ENCODE measurements at places on chromosomes 16 and 17.

GRCh38 chr17:10556301-10557005 is 7.0 kb upstream of the MYH2 start:
- DNase-seq = no peak

GRCh38 chr16:50197582-50197981 is 44.5 kb downstream of the TENT4B start:
- no peak for DNase-seq

DNA sequence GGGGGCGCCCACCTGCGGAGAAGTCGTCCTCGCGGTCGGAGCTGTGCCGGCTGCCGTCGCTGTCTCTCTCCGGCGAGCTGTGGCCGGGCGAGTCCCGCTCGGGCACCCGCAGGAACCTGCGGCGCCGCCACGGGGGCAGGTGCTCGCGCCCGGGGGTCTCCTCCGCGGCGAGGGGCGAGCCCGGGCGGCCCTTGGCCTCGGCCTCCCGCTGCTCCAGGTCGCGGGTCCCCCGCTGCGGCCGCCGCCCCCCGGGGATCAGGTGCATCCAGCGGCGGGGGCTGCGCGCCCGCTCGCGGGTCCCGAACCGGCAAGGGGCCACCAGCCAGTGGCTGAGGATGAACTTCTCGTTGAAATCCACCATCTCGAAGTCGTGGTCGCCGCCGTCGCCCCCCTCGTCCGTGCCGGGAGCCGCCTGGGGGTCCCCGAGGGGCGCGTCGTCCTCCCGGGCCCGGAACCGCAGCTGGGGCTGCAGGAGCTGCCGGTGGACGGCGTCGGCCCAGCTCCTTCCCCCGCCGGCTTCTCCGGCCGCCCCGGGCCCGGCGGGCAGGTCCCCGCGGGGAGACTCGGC is 41.4 kb upstream of the BHLHA9 start:
- no peak for DNase-seq

DNA sequence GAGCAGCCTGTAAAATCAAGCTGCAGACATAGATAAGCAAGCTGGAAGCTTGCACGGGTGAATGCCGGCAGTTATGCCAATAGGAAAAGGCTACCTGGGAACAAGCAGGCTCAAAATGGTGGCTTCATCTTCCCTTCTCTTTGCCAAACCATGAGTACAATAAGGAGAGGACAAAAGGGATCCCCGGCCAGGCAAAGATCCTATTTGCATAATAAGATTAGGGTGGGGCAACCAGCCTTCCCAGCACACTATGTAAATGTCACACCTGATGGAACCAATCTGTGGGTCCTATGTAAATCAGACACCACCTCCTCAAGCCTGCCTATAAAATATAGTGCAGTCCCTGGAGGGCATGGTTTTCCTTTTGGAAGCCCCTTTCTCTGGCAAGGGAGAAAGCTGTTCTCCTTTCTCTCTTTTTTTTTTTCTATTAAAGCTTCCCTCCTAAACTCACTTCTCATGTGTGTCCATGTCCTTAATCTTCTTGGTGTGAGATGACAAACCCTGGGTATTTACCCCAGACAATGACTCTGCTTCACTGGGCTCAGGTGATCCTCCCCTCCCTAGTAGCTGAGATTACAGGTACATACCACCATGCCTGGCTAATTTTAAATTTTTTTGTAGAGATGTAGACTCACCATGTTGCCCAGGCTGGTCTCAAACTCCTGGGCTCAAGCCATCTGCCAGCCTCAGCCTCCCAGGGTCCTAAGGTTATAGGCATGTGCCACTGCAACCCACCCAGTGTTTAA is 44.2 kb downstream of the PSMD12 start:
- no peak for DNase-seq

GRCh38 chr17:57636985-57637665 is 108.0 kb downstream of the CCDC182 start:
- no peak for DNase-seq

GRCh38 chr17:50728881-50729765 is 9.7 kb downstream of the LUC7L3 start:
- DNase-seq = no peak

DNA sequence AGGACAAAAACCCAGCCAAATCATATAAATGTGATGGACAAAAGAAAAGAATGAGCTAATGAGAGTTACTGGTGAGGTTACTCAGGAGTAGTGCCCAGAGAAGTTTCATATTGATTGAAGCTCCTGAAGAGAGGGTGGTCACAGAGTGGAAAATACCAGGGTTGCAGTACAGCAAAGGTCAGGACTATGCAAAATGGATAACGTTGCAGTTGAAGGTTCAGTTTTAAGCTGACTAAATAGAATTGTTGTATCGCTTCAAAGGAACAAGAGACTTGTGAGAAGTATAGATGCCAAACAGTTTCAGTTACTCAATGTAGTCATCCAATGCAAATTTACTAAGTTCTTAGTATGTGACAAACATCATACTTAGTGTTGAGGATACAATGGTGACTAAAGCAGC is 47.1 kb downstream of the ABCA8 start:
- DNase-seq = no peak

DNA sequence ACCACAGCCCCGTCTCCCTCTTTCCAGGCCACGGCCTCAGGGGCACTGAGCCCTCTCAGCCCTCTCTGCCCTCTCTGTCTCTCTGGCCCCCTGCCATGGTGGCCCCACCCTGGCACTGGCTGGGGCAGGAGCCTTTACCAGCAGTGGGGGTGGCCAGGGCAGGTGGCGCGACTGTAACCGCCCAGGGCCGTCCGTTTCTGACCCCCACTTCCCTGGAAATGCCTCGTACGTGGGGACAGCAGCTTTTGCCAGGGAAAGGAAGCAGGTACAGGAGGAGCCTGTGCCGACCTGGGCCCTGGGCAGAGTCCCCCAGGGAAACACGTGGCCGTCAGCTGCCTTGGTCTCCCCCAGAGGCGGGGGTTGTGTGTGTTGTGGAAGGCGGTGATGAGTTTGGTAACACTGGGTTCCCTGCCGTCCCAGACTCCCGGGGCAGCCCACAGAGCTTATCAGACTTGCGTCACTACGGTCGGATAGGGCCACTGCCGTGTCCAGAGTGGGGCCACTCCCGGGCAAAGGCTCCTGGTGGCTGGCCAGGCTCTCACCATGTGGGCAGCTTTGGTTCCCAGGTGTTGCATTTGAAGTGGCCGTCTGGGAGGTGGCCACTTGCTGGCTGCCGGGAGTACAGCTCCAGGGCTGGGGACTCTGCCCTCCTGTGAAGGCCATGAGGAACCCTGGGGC is 249.3 kb upstream of the CIBAR2 start:
- DNase-seq = no peak

- peak; percentile 3 for DNase-seq
These were observed 86.8 kb downstream of the USP32 start for GRCh38 chr17:60305141-60305540.

DNA sequence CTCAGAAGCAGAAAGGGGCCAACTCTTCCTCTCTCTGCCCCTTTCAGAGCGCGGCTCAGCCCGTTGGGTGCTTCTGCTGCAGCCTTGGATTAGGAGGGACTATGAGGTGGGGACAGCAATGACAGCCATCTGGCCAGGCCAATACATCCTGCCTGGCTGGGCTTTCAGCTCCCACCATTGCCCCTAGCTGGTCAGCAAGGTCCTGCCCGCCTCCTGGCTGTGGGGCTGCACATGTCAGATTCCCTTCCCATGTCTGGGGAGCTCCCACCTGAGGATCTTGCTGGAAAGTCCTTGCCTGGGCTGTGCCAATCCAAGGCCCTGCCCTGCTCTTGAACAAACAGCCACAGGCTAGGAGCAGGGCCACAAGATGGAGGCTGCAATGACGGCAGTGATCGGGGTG is 8.3 kb downstream of the TRIM65 start:
- no peak for DNase-seq
